Right atrium auricular region (tissue), 2 donors: ENCODE measurements at places on chromosomes 5 and 9.
A peak's percentile ranks its signal among the peaks of the same experiment; 100 is the strongest.

DNA sequence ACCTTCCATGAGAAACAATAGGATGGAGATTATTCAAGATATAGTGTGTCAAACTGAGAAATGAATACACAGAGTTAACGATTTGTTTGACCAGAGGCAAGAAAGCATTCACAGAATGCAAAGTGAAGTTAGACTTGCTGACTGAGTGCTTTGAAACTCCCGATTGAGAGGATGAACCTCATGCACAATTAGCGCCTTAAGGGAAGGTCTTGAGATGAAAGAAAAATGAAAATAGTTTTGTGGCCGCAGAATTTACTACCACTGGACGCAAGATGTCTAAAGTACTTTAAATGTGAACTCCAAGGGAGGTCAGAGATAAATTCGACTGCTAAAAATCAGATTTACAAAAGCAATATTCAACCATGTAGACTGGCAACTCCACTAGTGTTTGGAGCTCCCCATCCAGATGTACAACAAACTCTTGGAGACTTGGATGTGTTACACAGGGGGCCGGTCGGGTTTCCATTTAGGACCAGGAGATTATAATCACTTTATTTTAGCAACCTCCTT lies 707 bp upstream of the RIMOC1 start:
- H3K27me3 ChIP-seq = no peaks in the 10 kb centered on the region
- no peak for DNase-seq
- no peaks in the 10 kb centered on the region for H3K4me1 ChIP-seq
- peak overlapping the region; percentile 94 for H3K27ac ChIP-seq

DNA sequence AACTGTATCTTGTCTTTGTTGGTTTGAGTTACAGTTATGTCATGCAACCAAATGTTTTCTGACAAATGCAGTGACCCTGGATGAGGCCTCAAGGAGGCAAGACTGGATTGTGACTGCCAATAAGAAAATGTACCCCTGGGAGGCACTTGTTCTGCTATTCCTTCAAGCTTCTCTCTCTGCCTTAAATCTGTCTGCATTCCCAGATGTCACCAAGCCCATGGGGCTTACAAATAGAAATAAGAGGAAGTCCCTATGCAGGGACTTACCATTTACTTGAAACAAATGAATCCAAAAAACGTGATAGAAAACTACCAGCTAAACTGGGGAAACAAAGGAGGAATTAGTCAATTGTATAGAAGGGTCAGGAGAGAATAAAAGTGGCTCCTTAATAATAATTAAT lies 8.2 kb upstream of the PARP8 start:
- H3K36me3 ChIP-seq = no peaks in the 10 kb centered on the region
- no peaks in the 10 kb centered on the region for H3K27me3 ChIP-seq
- H3K4me1 ChIP-seq = no peaks in the 10 kb centered on the region
- no peak overlapping the region for H3K4me3 ChIP-seq
- DNase-seq = no peak

DNA sequence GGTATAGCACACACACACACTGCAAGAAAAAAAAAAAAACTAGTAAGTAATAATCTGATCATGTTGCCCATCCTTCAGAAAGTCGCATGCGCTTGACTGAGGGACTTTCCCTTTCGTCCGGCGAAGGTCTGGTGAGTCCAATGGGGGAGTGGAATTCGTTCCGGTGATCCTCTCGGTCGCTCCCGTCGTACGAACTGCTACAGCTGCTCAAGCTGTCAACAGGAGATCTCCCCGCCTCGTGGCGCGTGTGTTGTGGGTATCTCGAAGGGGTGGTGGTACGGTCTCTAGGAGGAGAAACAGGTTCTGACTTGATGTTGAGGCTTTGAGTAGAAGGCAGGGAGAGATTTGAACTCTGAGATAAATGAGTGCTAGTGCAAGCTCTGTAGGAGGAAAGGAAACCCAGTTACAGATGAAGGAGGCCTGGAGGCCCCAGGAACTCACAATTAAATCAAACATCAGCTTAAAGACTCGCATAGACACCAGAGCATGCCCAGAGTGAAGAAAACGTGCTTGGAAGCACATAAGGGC lies 160.4 kb downstream of the MEF2C start:
- no peak overlapping the region for H3K4me3 ChIP-seq
- H3K27me3 ChIP-seq = no peaks in the 10 kb centered on the region
- no peaks in the 10 kb centered on the region for H3K4me1 ChIP-seq
- peaks cover 43% of the 10 kb centered on the region for H3K36me3 ChIP-seq
- no peak overlapping the region for H3K27ac ChIP-seq
- no peak for DNase-seq

- H3K36me3 ChIP-seq = no peaks in the 10 kb centered on the region
- H3K4me3 ChIP-seq = no peak overlapping the region
- no peak overlapping the region for H3K27ac ChIP-seq
- no peak for DNase-seq
Measured at GRCh38 chr5:175471628-175472027, 6.7 kb upstream of the SFXN1 start.

DNA sequence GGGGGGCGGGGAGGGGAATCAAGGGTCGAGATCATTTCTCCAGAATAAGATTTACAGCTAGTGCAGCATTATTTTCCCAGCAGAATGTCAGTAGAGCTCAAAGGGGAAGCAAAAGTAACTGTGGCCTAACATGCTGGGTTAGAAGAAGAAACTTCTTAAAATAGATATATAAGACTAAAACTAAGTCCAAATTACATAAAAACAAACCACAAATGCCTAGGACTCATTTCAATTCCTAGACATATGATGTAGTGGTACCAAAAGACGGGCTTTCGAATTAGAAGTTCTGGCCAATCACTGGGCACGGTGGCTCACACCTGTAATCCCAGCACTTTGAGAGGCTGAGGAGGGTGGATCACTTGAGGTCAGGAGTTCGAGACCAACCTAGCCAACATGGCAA lies 20.8 kb upstream of the MELK start:
- no peak overlapping the region for H3K4me3 ChIP-seq
- H3K4me1 ChIP-seq = no peaks in the 10 kb centered on the region
- H3K27ac ChIP-seq = no peak overlapping the region
- DNase-seq = no peak
- H3K36me3 ChIP-seq = no peaks in the 10 kb centered on the region
- H3K27me3 ChIP-seq = no peaks in the 10 kb centered on the region

DNA sequence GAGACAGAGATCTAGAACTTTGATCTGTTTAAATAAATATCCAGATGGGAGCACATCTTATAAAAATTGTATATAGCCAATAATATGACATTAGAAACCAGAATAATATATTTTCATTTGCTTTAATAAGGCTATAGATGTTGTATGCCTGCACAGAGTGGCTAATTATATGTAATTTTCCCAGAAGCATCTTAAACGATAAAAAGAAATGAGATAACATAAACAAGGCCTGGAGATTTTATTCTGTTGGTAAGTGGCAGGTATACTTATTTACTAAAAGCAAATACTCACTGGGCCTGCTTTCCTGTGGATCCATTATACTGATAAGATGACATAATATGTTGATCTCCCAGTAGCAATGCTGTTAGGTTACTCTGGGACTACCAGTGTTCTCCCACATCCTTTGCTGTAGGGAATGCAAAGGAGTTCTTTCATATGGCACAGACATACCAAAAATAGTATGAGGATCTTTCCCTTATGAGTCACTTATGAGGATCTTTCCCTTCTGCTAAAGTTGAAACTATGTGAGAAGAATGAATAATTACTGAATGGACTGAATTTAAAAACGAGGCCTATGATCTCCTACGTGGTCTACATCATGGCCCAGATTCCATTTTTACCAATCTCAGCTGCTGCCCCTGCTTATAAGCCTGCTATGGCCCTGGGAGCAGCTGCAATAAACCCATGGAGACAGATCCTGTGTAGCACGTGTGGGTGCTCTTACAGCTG lies 112.1 kb downstream of the NUDT12 start:
- no peaks in the 10 kb centered on the region for H3K4me1 ChIP-seq
- no peak for DNase-seq
- no peak overlapping the region for H3K27ac ChIP-seq
- H3K36me3 ChIP-seq = no peaks in the 10 kb centered on the region
- H3K4me3 ChIP-seq = no peak overlapping the region
- H3K27me3 ChIP-seq = no peaks in the 10 kb centered on the region

DNA sequence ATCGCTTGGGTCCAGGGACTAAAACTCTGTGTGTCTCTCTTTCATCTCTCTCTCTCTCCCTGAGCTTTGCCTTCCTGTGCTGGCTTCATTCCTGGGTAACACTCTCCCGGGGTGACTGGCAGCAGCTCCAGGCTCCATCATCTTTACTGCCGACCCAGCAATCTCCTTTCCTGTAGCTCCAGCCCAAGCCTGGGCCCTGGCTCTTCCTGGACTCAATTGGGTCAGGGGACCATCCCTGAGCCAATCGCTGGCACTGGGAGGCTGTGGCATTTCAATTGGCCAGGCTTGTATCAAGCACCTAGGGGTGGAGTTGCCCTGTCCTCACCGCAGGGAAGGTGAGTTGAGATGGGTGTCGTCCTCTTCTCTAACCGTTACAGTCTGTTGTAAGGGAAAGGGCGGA lies 31.9 kb downstream of the FAM240B start:
- DNase-seq = peak; percentile 43
- H3K27ac ChIP-seq = no peak overlapping the region
- no peak overlapping the region for H3K4me3 ChIP-seq
- H3K36me3 ChIP-seq = no peaks in the 10 kb centered on the region
- H3K4me1 ChIP-seq = peaks cover 11% of the 10 kb centered on the region

DNA sequence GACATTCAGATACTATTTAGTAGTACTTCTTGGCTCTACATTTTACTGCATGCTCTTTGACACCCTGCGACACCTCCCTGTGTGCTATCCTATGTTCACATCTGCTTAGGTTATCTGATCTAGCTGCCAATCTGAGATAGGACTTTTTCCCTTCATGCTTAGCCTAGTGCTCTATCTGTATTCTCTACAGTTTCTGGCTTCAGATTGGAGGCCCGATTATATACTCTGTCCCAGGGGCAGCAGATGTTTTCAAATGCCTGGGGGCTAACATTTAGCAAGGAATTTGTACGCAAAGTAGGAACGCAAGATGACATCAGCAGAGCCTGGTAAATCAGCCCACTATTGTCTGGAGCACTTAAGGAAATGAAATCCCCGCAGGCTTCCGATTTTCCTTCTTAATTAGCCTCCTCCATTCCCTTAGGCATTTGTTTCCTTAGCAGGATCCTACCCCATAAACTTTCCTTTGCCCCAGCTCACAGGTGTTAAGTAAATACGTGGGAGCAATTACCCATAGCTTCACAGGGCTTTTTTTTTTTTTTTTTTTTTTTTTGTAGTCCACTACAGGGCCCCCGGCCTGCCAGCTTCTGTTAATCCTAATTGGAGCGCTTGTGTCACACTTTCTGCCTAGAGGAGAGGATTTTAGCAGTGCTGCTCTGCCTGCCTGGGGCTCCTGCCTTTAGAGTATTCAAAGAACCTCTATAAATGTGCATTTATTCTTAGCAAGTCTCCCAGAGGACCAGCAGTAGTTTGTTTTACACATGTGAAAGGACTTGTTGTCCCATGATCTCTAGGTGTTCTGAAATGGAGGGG lies 61.1 kb upstream of the LPAR1 start:
- no peaks in the 10 kb centered on the region for H3K36me3 ChIP-seq
- no peak overlapping the region for H3K4me3 ChIP-seq
- no peaks in the 10 kb centered on the region for H3K27me3 ChIP-seq
- DNase-seq = no peak

GRCh38 chr9:33131790-33132772 lies 35.1 kb downstream of the B4GALT1 start:
- H3K36me3 ChIP-seq = peaks cover 67% of the 10 kb centered on the region
- no peaks in the 10 kb centered on the region for H3K27me3 ChIP-seq
- H3K27ac ChIP-seq = peak overlapping the region; percentile 68
- DNase-seq = no peak
- no peak overlapping the region for H3K4me3 ChIP-seq
- no peaks in the 10 kb centered on the region for H3K4me1 ChIP-seq

DNA sequence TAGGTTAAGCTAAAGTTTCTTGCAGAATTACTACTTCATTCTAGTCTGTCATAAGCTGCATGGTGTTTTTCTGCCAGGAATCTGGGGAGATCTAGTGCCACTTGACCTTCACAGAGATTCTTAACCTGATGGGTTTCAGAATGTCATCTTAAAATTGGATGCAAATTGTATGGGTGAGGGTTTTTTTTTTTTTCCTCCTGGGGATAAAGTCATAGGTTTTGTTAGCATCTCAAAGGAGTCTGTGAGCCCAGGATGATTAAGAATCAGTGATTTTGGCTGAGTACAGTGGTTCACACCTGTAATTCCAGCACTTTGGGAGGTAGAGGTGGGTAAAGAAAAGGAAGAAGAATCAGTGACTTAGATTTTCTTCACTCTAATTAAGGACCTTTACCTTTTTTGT lies 51.2 kb downstream of the NIM1K start:
- no peaks in the 10 kb centered on the region for H3K36me3 ChIP-seq
- H3K27me3 ChIP-seq = no peaks in the 10 kb centered on the region
- H3K4me1 ChIP-seq = no peaks in the 10 kb centered on the region
- no peak for DNase-seq

GRCh38 chr5:65867542-65868195 lies 58.7 kb upstream of the ERBIN start:
- no peak for DNase-seq
- peak overlapping the region; percentile 2 for H3K4me3 ChIP-seq
- no peaks in the 10 kb centered on the region for H3K27me3 ChIP-seq
- no peaks in the 10 kb centered on the region for H3K36me3 ChIP-seq
- H3K4me1 ChIP-seq = peaks cover 5% of the 10 kb centered on the region

DNA sequence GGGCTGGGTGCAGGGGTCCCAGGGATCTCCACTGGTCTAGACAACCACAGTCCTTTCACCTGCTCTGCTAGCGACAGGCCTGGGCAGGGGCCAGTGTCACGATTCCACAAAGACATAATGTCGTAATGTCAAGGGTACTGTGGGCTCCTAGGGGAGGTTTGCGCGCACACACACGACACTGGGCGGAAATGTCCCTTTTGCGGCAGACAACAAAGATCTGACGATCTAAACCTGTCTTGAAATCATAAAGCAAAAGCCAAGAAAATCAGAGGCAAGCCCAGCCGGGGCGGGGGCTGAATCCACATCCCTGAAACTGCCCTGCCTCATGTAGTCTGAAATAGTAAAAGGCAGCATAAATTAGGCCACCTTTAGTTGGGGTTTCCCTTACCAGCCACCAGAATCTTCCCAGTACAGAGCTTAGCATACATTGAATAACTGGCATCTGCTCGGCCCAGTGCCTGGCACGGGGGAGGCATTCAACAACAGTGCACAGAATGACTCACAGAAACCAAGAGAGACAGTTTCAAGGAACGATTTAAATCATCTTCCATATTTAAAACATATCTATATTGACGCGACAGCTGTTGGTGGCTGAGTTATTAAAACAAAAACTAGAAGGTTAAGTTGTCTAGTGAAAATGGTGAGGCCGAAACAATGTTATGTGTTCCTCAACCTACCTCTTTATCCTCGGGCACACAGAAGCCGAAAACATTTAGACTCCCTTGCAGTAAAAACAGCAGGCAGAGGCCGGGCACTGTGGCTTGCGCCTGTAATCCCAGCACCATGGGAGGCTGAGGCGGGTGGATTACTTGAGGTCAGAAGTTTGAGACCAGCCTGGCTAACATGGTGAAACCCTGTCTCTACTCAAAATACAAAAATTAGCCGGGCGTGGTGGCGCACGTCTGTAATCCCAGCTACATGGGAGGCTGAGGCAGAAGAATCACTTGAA lies 151.0 kb downstream of the MYO10 start:
- no peaks in the 10 kb centered on the region for H3K27me3 ChIP-seq
- H3K4me3 ChIP-seq = no peak overlapping the region
- no peak for DNase-seq
- H3K27ac ChIP-seq = no peak overlapping the region
